ENCODE measurements at places on chromosomes 11 and 22. TPM values are rescaled to one million over a fixed set of nuclear protein-coding genes. Genes with fewer than 3 reads are reported as not detected.

The BACE1 gene
- 37.7 TPM for total RNA-seq

The SLC22A9 gene
- not detected for total RNA-seq

The HIC2 gene
- 3.7 TPM for total RNA-seq

The TRIM49D1 gene
- total RNA-seq, result not detected

The CYTH4 gene
- 7.2 TPM for total RNA-seq

The TMPRSS5 gene
- total RNA-seq, result 0.40 TPM

The NOX4 gene
- 4.6 TPM for total RNA-seq

DNA sequence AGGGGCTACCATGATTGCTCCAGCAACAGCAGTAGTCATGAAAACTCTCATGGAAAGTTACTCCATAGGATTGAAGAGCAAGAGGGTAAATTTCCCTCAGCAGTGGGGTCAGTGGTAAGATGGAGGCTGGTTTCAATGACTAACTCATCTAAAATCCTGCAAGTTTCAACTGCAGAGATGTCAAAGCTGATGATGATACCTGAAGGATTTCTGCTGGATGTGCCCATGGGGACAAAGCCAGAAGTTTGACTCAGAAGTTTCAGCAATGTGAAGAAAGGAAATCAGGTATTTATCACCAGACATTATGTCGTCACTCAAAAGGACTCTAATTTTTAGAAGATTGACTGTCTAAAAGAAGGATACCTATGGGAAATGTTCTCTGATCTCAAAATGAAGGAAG is 29.1 kb downstream of the RAB38 start:
- no peak overlapping the region for H3K4me3 ChIP-seq
- DNase-seq, result no peak
- no peaks in the 10 kb centered on the region for H3K4me1 ChIP-seq

- H3K4me1 ChIP-seq, result no peaks in the 10 kb centered on the region
- no peak overlapping the region for H3K27ac ChIP-seq
- DNase-seq, result no peak
- H3K4me3 ChIP-seq, result no peak overlapping the region
These were observed 25.0 kb upstream of the SLC5A1 start for GRCh38 chr22:32018056-32018455.

DNA sequence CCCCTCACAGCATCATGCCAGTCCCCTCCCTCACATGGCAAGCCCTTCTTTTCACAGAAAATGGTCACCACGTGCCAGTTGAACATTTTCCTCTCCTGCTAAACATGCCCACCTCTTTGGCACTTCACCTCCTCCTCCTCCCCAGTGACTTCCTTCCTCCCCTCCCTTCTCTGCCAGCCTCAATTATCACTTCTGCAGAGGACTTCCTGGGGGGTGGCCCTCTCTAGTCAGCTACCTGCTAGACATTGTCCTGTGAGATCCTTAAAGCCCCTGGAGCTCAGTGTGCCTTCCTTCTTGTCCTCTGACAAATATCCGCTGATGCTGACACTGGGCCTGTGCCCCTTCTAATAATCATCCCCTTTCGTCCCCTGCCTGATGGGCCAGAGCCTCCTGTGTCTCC is 43.2 kb upstream of the E2F8 start:
- H3K4me3 ChIP-seq, result no peak overlapping the region
- no peak overlapping the region for H3K27ac ChIP-seq
- no peaks in the 10 kb centered on the region for H3K4me1 ChIP-seq
- H3K36me3 ChIP-seq, result no peaks in the 10 kb centered on the region
- H3K27me3 ChIP-seq, result no peaks in the 10 kb centered on the region
- DNase-seq, result no peak

DNA sequence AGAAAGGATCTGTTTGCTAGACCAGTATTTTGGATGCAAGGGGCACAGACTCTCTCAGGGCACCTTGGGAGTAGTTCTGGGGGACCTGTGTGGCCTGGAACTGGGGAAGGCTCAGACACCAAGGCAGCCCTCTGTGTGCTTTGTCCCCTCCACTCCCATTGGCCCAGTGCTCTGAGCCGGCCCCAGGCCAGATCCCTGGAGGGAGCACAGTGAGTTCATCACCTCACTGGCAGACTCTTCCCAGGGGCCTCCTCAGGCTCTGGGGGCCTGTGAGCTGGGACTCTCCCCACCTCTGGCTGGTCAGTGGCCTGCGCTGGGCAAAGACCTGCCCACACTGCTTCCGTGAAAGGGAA is 51.7 kb downstream of the CHRDL2 start:
- no peaks in the 10 kb centered on the region for H3K36me3 ChIP-seq
- H3K4me3 ChIP-seq, result no peak overlapping the region
- DNase-seq, result no peak
- peak overlapping the region; percentile 40 for H3K27ac ChIP-seq
- H3K27me3 ChIP-seq, result no peaks in the 10 kb centered on the region

DNA sequence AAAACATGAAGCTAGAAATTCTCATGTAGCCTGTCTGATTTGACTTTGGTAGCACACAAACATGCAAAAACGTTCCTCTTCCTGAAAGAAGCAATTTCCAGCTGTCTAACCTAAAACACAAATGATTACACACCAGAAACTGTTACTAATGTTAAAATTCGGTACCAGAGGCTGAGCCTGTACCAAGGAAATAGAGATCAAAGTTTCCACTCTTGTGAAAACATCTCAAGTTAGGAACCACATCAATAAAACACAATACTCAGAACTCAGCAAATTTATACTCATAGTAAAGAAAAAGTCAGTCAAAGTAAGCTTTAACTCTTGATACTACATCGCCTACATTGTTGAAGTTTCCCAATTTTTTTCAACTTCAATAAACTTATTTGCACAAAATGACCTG is 107.8 kb downstream of the FCHSD2 start:
- no peak overlapping the region for H3K27ac ChIP-seq
- no peak overlapping the region for H3K4me3 ChIP-seq
- no peak for DNase-seq
- H3K27me3 ChIP-seq, result no peaks in the 10 kb centered on the region

DNA sequence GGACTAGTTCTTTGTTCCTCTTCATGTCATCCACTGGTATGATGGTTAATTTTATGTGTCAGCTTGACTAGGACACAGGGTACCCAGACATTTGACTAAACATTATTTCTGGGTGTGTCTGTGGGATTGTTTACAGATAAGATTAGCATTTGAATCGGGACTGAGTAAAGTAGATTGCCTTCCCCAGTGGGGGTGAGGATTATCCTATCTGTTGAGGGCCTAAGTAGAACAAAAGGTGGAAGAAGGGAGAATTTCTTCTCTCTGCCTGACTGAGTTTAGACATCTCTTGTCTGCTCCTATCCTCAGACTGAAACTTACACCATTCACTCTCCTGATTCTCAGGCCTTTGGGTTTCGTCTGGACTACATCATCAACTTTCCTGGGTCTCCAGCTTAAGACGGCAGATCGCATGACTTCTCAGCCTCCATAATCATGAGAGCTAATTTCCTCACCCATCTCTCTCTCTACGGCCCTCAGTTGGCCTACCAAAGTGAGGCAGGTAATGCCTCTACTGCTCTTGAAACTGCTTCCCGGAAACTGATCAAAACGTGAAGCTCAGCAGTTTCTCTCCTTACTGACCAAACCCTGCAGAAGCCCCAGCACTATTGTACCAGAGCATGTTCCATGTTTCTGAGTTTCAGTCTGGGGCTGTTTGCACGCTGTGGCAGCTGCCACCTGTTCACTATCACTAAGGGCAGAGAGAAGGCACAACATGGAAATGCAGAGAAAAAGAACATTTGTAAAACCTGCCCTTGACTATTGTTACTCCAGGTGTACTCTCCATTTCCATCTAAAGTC is 95.4 kb downstream of the NXPE2 start:
- no peak overlapping the region for H3K4me3 ChIP-seq
- peaks cover 39% of the 10 kb centered on the region for H3K27me3 ChIP-seq
- H3K4me1 ChIP-seq, result no peaks in the 10 kb centered on the region
- DNase-seq, result no peak

DNA sequence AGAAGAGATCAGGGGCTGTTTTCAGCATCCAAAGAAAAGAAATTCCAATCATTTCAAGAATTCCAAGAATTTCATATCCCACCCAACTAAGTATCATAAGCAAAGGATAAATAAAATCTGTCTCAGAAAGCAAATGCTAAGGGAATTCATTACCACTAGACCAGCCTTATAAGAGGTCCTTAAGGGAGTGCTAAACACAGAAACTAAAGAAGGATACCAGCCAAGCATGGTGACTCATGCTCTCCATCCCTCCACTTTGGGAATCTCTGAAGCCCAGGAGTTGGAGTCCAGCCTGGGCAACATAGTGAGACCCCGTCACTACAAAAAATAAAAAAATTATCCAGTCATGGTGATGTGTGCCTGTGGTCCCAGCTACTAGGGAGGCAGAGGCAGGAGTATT is 17.8 kb downstream of the FADD start:
- no peaks in the 10 kb centered on the region for H3K27me3 ChIP-seq
- no peak overlapping the region for H3K27ac ChIP-seq
- no peak for DNase-seq

DNA sequence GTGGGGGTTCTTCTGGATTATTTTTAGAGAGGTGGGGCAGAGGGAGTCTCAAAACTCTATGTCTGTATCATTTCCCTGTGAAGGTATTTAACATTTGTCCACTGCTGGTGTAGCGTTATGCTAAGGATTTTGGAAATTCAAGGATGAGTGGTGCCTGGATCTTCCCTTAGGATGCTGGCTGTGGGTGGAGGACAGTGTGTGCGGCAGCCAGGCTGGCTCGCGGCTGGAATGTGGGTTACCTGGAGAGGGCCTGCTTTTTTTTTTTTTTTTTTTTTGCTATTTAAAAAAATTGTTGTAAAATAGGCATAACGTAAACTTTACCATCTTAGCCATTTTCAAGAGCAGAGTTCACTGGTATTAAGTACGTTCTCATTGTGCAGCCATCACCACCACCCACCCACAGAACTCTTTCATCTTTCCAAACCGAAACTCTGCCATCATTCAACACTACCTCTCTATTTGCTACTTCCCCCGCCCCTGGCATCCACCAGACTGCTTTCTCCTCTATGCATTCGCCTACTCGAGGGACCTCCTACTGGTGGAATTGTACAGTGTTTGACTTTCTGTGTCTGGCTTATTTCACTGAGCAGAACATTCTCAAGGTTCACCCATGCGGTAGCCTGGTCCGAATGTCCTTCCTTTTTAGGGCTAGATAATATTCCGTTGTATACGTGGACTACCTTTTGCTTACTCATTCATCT is 67.1 kb downstream of the PARVB start:
- peaks cover 28% of the 10 kb centered on the region for H3K4me1 ChIP-seq
- no peak overlapping the region for H3K4me3 ChIP-seq
- no peaks in the 10 kb centered on the region for H3K27me3 ChIP-seq
- H3K36me3 ChIP-seq, result peaks cover 28% of the 10 kb centered on the region
- no peak for DNase-seq
- H3K27ac ChIP-seq, result no peak overlapping the region

DNA sequence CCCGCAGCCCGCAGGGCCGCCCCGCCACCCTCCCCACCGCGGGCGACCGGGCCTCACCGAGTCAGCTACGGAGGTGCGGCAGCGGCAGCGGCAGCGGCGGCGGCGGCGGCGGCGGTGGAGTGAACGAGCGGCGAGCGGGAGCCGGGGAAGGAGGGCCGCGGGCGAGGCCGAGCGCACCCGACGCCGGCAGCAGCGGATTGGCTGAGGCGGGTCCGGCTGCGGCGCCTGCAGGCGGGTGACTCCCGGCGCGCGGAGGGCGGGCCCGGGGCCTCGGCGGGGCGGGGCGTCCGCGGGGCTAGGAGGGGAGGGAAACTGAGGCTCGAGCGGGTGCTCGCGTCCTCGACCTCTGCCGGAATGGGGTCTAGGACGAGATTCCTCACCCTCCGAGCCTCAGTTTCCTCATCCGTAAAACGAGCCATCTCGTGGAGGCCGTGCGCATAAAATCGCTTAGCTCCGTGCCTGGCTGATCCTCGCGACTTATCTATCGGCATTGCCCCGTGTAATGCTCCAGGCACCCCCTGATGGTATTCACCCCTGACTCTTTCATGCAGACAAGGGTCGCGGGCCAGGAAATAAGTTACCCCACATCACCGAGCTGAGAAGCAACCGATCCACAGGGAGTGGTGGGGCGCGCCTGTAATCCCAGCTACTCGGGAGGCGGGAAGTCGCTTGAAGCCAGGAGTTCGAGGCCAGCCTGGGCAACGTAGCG is at the start of gene CPT1A:
Gene CPT1A (minus strand): TSS at position 199 of the 709 bp plus-strand sequence. CDS start 26,442 bp downstream, outside the sequence.
- peak within 1 kb of the TSS; percentile 92 for H3K4me3 ChIP-seq
- no peaks in the 10 kb centered on the region for H3K27me3 ChIP-seq
- H3K4me1 ChIP-seq, result peaks cover 77% of the 10 kb centered on the region
- peak within 1 kb of the TSS; percentile 97 for H3K27ac ChIP-seq

- H3K36me3 ChIP-seq, result peaks cover 68% of the 10 kb centered on the region
- DNase-seq, result no peak
- H3K4me3 ChIP-seq, result no peak overlapping the region
- H3K4me1 ChIP-seq, result peaks cover 5% of the 10 kb centered on the region
- H3K27me3 ChIP-seq, result no peaks in the 10 kb centered on the region
These were observed 74.3 kb upstream of the ADORA2A start for GRCh38 chr22:24353121-24353520.

DNA sequence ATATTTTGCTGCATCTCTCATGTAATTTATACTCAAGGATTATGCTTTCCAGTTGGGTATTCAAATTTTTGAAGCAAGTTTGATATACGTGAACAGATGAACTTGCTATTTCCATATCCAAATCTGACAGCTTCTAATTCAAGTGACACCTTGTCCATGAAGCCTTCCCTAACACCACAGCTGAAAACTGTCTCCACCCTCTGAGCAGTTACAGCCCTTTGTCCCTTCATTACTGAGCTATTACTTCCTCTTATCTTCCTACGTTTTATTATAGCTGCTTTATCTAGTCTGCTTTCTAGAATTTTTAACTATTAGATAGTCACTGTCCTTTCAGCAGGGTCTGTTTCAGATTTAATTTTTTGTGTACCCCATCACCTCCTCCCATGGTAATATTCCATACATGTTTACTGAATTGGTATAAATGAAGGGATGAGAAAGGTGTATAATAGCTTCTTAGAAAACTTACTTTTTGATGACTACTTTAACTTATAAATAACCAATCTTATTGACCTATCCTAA is 13.3 kb upstream of the PRSS23 start:
- H3K27me3 ChIP-seq, result no peaks in the 10 kb centered on the region
- no peak overlapping the region for H3K27ac ChIP-seq
- no peak for DNase-seq
- no peak overlapping the region for H3K4me3 ChIP-seq
- H3K36me3 ChIP-seq, result no peaks in the 10 kb centered on the region

DNA sequence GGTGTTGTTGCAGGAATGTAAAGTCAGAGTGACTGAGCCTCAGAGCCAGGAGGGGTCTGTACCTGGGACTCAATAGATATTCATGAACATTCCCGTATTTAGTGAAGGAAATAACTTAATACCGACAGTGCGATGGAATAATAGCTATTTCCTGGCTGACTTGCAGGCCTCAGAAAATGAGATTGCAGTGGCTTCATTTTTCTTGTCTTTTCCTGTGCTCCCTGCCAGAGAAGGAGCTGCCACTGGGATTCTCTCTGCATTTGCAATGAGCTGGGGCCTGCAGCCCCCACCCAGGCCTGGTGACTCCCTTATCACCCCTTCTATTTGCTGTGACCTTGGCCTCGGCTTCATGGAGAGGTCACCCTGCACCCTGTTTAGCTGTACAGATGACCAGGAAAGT is 173.4 kb downstream of the MIAT start:
- no peak for DNase-seq
- no peaks in the 10 kb centered on the region for H3K27me3 ChIP-seq
- H3K4me3 ChIP-seq, result no peak overlapping the region
- H3K4me1 ChIP-seq, result no peaks in the 10 kb centered on the region
- H3K27ac ChIP-seq, result no peak overlapping the region
